ENCODE measurements at places on chromosomes 11 and 22.

GRCh38 chr22:46963672-46964545, 201.5 kb downstream of the TBC1D22A start:
- no peak for DNase-seq

DNA sequence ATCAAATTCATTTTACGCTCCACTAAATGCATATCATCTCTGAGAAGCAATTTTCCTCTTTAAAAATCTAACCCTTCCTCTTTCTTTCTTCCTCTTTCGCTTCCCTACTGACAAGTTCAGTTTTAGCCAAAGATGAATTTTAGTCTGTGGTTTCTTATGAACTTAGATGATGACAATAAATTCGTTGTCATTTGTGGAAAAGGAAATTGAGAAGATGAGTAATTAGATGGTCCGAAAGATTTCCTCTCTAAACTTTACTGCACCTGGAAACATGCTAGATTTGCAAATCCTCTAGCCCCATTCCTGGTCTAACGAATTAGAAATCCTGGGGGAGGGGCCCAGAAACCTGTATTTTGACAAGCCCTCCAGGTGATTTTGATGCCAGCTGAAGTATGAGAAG, 855.4 kb upstream of the CHORDC1 start:
- DNase-seq, result no peak

GRCh38 chr11:85725510-85726258, 39.7 kb upstream of the CCDC89 start:
- DNase-seq, result no peak

DNA sequence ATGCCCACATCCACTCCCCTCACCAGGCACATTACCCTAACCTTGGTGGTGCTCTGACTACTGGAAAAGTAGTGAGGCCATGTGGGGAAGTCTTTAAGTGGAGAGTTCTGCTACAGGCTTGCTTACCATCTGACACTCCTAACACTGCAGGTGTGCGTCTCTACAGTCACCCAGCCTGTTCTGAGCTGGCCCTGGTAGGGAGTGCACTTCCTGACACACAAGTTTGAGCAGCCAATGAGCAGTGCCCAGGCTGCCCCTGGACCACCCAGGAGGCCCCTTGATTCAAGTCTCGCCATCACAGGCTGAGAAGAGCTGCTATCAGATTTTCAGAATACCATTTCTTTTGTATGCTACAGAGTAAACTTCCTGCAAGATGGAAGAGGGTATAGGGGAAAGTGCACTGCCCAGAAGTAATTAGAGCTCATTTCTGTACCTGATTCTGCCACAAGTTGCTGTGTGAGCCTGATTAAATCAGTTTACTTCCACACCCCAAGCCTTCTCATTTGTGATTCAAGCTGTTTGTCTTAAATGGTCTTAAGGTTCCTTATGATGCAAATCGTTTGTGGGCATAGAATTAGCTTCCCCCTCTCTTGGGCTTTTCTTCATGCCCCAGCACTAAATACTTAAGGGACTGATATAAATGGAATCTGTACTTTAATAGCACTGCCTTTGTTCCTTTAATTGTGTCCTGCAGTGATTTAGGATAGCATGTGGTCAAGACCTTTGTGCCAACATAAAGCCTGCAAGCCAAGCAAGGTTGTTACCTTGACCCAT, 22.2 kb downstream of the OPCML start:
- no peak for DNase-seq

DNA sequence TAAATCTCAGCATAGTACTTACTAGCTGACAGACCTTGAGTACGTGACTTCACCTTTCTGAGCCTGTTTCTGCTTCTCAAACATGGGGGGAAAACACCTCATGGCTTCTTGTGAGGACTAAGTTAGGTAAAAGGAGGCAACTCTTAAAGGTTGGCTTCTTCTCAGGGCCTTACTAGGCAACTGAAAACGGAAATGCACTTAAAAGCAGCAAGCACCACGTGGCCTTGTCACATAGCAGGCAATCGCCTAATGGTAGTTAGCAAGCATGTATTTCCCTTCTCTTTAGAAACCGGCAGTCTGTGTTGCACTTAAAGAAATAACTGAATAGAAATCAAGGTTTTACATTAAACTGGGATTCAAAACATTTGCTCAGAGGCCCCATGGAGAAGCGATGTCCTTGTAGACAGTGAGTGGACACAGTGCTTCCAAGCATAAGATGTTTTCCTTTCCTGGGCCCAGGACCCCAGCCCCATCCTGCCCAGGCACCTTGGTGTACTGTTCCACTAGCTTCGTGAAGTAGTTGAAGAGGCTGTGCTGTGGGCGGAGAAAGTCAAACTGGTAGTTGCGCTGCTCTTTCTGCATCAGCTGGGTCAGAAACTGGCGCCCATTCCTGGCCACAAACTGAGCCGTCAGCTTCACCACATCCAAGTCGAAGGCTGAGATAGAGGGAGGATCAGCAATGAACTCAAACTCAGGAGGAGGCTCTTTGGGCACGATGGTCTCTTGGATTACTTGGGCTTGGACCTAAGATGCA, 12.1 kb downstream of the SF3A1 start:
- DNase-seq, result no peak

GRCh38 chr11:119473901-119474681, 51.1 kb upstream of the THY1 start:
- DNase-seq, result no peak

- DNase-seq, result no peak
Measured at GRCh38 chr11:2924381-2924780, 4.8 kb downstream of the PHLDA2 start.

- no peak for DNase-seq
Measured at GRCh38 chr11:28584992-28585391, 476.8 kb downstream of the METTL15 start.

Measured in OCI-LY7 (cell line).